DND-41 (cell line): ENCODE measurements at places on chromosomes 5 and 9.
A peak's percentile ranks its signal among the peaks of the same experiment; 100 is the strongest.

DNA sequence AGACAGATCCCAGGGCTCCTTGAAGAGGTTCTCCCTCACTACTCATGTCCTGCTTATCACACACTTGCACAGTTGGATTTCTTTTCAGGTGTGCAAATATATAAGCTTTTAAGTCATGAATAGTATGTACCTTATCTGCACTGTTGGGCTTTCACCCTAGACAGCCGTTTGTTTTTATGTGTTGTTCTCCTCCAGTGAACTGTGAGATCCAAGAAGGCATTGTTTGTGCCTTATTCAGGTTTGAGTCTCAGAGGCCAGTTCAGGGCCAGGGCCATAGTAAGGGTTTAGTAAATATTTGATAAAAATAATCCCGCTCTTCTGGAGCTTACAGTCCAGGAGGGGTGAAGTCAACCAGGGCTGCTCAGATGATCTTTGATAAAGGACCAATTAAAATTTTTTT, 480.0 kb downstream of the TMEM38B start:
- no peak overlapping the region for H3K27ac ChIP-seq
- H3K4me1 ChIP-seq = no peaks in the 10 kb centered on the region
- DNase-seq = no peak
- no peak overlapping the region for H3K4me3 ChIP-seq
- H3K27me3 ChIP-seq = no peaks in the 10 kb centered on the region

GRCh38 chr9:30524311-30524710, 1860.1 kb upstream of the ACO1 start:
- no peak overlapping the region for H3K4me3 ChIP-seq
- no peaks in the 10 kb centered on the region for H3K36me3 ChIP-seq
- H3K27me3 ChIP-seq = no peaks in the 10 kb centered on the region
- no peak for DNase-seq

GRCh38 chr5:32273821-32274220, 38.9 kb downstream of the MTMR12 start:
- H3K4me3 ChIP-seq = no peak overlapping the region
- no peak for DNase-seq
- H3K27ac ChIP-seq = no peak overlapping the region
- peaks cover 43% of the 10 kb centered on the region for H3K36me3 ChIP-seq
- no peaks in the 10 kb centered on the region for H3K4me1 ChIP-seq
- no peaks in the 10 kb centered on the region for H3K27me3 ChIP-seq

GRCh38 chr5:122439645-122440044, 127.6 kb downstream of the SNCAIP start:
- H3K27me3 ChIP-seq = no peaks in the 10 kb centered on the region
- no peaks in the 10 kb centered on the region for H3K4me1 ChIP-seq
- H3K36me3 ChIP-seq = no peaks in the 10 kb centered on the region
- no peak overlapping the region for H3K27ac ChIP-seq

DNA sequence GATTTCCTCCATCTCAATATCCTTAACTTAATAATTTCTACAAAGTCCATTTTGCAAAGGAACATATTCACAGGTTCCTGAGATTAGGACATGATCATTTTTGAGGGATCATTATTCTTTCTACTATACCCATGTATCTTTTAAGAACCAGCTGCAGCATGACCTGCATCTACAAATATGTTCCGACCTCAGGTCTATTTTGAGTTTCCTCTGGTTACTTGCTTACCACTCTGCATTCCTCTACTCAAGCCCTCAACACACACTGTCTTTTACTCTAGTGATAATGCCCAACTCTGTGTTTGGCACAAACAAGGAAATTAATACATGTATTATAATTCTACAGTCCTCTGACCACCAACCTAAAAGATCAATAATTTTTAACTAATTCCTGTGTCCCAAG, 386.1 kb downstream of the DNAH5 start:
- no peaks in the 10 kb centered on the region for H3K36me3 ChIP-seq
- no peak for DNase-seq
- H3K27me3 ChIP-seq = no peaks in the 10 kb centered on the region
- no peak overlapping the region for H3K27ac ChIP-seq
- no peaks in the 10 kb centered on the region for H3K4me1 ChIP-seq

DNA sequence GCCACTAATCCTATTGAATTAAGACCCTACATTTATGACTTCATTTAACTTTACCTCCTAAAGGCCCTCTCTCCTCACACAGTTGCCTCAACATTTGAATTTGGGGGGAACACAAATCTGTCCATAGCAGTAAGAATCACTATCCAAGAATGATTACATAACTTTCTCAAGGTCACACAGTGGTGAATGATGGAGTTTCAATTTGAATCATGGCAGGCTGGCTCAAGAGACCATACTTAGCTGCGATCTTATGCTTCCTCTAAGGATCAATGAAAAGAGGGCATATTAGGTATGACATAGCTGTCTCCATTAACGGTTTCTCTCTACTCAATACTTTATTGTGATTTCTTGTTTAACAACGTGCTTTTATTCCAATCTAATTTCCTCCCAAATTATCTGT, 44.1 kb upstream of the PDE4D start:
- no peaks in the 10 kb centered on the region for H3K4me1 ChIP-seq
- no peak for DNase-seq
- no peaks in the 10 kb centered on the region for H3K27me3 ChIP-seq
- H3K27ac ChIP-seq = no peak overlapping the region
- no peaks in the 10 kb centered on the region for H3K36me3 ChIP-seq
- H3K4me3 ChIP-seq = no peak overlapping the region

GRCh38 chr9:110049699-110050450, 158.1 kb downstream of the C9orf152 start:
- DNase-seq = peak; percentile 46
- peak overlapping the region; percentile 91 for H3K27ac ChIP-seq
- peaks cover 7% of the 10 kb centered on the region for H3K36me3 ChIP-seq
- peak overlapping the region; percentile 88 for H3K4me3 ChIP-seq
- H3K27me3 ChIP-seq = peaks cover 3% of the 10 kb centered on the region

DNA sequence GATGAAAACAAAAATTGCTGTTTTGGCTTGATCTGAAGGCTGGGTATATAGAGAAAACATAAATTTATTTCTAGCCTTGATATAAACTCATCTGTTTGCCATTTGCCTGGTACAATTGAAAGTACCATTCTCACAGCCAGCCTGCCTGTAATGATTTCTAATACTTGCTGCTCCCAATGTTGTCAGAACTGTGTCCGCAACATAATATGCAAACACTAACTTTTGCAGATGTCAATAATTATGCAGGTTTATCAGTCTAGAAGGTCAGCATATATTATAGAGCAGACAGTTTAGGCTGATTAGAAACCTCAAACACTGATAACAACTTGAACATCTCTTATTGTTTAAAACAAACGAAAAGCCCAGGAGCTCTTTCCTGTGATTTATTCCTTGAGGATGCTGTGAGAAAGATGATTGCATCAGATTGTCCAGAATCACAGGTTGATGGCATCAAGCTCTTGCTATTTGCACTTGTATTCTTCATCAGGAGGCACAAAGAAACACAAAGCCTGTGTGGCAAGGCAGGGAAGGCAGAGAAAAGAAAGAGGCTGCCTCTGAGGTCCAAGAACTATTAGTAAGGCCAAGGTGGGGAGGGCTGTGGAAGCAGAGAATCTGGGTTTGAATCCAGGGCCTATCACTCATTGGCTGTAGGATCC, 21.4 kb upstream of the HMHB1 start:
- no peak for DNase-seq
- no peaks in the 10 kb centered on the region for H3K36me3 ChIP-seq
- H3K4me1 ChIP-seq = peaks cover 18% of the 10 kb centered on the region
- H3K27me3 ChIP-seq = no peaks in the 10 kb centered on the region
- no peak overlapping the region for H3K4me3 ChIP-seq

- no peak within 1 kb of the TSS for H3K4me3 ChIP-seq
- H3K27me3 ChIP-seq = peaks cover 5% of the 10 kb centered on the region
- no peak within 1 kb of the TSS for H3K27ac ChIP-seq
These were observed at the start of gene UNC13B for GRCh38 chr9:35161713-35162604. Gene UNC13B (plus strand): TSS chr9:35162009. CDS start chr9:35162284, 275 bp downstream.

- no peaks in the 10 kb centered on the region for H3K4me1 ChIP-seq
- no peak overlapping the region for H3K4me3 ChIP-seq
- no peak overlapping the region for H3K27ac ChIP-seq
- no peaks in the 10 kb centered on the region for H3K36me3 ChIP-seq
These were observed 77.6 kb downstream of the MAPKAP1 start for GRCh38 chr9:125629446-125629845.

GRCh38 chr9:124187311-124187710, 70.4 kb upstream of the NEK6 start:
- no peak overlapping the region for H3K4me3 ChIP-seq
- H3K27me3 ChIP-seq = no peaks in the 10 kb centered on the region
- no peaks in the 10 kb centered on the region for H3K36me3 ChIP-seq

- H3K36me3 ChIP-seq = no peaks in the 10 kb centered on the region
- H3K4me1 ChIP-seq = no peaks in the 10 kb centered on the region
- no peak for DNase-seq
These were observed 83.4 kb upstream of the RASEF start for GRCh38 chr9:83146325-83146724.

GRCh38 chr5:173515526-173515925, 100.9 kb downstream of the BOD1 start:
- H3K4me1 ChIP-seq = no peaks in the 10 kb centered on the region
- H3K36me3 ChIP-seq = no peaks in the 10 kb centered on the region
- H3K4me3 ChIP-seq = no peak overlapping the region
- no peak for DNase-seq

- H3K4me3 ChIP-seq = no peak overlapping the region
- H3K27me3 ChIP-seq = no peaks in the 10 kb centered on the region
- no peaks in the 10 kb centered on the region for H3K4me1 ChIP-seq
- H3K27ac ChIP-seq = no peak overlapping the region
- no peak for DNase-seq
- peaks cover 42% of the 10 kb centered on the region for H3K36me3 ChIP-seq
These were observed 32.0 kb downstream of the NKD2 start for GRCh38 chr5:1040571-1040970.

DNA sequence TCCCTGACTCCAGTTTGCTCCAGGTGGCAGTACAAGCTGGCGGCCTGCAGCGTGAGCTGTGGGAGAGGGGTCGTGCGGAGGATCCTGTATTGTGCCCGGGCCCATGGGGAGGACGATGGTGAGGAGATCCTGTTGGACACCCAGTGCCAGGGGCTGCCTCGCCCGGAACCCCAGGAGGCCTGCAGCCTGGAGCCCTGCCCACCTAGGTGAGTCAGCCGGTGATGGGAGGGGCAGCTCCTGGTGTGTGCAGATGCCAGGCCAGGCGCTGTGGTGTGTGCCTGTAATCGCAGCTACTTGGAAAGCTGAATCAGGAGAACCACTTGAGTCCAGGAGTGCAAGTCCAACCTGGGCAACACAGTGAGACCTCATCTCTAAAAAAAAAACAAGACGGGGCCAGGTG, 10.0 kb upstream of the CACFD1 start:
- DNase-seq = no peak
- H3K4me3 ChIP-seq = no peak overlapping the region
- no peaks in the 10 kb centered on the region for H3K27me3 ChIP-seq
- H3K27ac ChIP-seq = no peak overlapping the region

DNA sequence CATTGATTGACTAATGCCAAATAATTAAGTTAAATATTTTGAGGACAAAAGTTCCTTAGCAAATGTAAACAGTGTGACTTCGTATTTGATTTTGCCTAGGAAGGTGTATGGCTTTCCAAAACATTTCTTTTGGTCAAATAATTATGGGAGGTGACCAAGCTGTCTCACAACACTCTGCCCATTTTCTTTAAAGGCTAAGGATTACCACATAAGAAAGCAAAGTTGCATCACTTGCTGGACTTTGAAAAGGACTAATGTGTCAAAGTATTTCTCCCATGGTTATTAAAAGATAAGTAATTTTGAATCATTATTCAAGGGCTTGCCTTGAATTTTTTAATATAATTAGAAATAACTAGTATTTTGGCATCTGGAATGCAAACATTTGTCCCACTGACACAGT, 74.7 kb downstream of the HAPLN1 start:
- H3K4me3 ChIP-seq = no peak overlapping the region
- no peaks in the 10 kb centered on the region for H3K36me3 ChIP-seq
- no peak overlapping the region for H3K27ac ChIP-seq
- no peak for DNase-seq

DNA sequence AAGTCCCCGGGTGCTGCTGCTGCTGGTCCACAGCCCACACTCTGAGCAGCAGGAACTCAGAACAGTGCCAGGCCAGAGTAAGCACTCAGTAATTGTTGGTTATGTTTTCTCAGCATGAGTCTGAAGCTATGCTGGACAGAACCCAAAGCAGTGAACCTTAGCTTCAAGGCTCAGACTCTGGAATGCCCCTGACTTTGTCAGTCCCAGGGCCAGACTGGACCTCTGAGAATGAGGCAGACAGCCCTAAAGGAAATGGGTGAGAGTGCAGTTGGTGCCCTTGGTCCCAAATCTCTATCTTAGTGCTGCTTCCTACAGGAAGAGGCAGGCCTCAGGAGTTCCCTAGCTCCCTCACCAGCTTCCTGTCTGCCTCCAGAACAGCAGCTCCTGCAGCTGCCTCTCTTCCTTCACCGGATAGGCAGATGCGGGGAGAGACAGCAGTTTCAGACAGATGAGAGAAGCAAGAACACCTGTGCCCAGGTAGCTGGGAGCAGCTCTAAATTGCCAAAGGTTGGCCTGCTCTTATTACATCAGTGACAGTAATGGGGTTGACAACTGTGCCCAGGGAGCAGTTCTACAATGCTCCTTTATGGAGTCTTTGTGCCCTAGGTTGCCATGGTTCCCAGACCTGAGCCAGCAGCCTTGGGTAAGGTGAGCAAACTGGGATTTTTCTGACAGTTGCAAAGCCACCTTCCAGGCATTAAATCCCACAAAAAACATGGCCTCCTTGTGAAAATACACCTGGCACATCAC, 82.2 kb upstream of the CXCL14 start:
- DNase-seq = no peak
- H3K4me3 ChIP-seq = no peak overlapping the region
- no peaks in the 10 kb centered on the region for H3K4me1 ChIP-seq
- no peak overlapping the region for H3K27ac ChIP-seq
- peaks cover 16% of the 10 kb centered on the region for H3K27me3 ChIP-seq
- H3K36me3 ChIP-seq = no peaks in the 10 kb centered on the region

DNA sequence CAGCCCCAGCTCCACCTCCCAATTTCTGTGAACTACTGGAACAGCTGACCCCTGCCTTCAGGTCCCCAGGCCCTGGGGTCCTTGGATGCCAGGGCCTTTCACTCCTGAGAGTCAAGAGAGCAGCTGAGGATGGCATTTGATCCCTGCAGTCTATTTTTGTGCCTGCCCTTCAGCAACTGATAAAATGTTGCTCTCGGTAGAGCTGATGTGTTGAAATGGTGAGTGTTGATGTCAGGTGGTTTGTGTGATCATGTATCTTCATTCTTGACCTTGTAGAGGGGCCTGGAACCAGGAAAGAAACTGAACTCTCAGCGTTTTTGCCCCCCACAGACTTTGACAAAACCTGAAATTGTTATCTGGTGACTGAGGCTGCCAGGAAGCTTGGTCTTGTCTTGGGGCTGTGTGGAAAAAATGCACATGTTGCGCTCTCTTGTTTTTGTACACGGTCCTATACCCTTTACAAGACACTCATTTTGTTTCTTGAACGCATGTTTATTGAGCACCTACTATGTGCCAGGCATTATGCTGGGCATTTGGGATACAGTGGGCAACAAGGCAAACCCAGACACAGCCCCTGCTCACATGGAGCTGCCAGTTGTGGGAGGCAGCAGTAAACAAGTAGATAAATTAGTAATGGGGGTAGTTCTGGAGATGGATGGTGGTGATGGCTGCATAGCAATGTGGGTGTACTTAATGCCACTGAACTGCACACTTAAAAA, 78.3 kb downstream of the PPARGC1B start:
- no peaks in the 10 kb centered on the region for H3K27me3 ChIP-seq
- H3K27ac ChIP-seq = no peak overlapping the region
- H3K4me3 ChIP-seq = no peak overlapping the region
- no peaks in the 10 kb centered on the region for H3K4me1 ChIP-seq
- no peaks in the 10 kb centered on the region for H3K36me3 ChIP-seq
- DNase-seq = no peak

GRCh38 chr5:172641359-172642050, 442 bp downstream of the NEURL1B start:
- H3K27ac ChIP-seq = no peak overlapping the region
- H3K4me1 ChIP-seq = peaks cover 15% of the 10 kb centered on the region
- H3K4me3 ChIP-seq = no peak overlapping the region
- H3K27me3 ChIP-seq = peaks cover 27% of the 10 kb centered on the region
- DNase-seq = no peak
